Heart left ventricle (tissue), 16 donors: ENCODE measurements at places on chromosomes 16 and 17.

- no peaks in the 10 kb centered on the region for H3K4me1 ChIP-seq
- DNase-seq, result no peak
- no peak overlapping the region for H3K4me3 ChIP-seq
These were observed 1681.0 kb downstream of the TP53TG3F start for GRCh38 chr16:35140293-35140986.

DNA sequence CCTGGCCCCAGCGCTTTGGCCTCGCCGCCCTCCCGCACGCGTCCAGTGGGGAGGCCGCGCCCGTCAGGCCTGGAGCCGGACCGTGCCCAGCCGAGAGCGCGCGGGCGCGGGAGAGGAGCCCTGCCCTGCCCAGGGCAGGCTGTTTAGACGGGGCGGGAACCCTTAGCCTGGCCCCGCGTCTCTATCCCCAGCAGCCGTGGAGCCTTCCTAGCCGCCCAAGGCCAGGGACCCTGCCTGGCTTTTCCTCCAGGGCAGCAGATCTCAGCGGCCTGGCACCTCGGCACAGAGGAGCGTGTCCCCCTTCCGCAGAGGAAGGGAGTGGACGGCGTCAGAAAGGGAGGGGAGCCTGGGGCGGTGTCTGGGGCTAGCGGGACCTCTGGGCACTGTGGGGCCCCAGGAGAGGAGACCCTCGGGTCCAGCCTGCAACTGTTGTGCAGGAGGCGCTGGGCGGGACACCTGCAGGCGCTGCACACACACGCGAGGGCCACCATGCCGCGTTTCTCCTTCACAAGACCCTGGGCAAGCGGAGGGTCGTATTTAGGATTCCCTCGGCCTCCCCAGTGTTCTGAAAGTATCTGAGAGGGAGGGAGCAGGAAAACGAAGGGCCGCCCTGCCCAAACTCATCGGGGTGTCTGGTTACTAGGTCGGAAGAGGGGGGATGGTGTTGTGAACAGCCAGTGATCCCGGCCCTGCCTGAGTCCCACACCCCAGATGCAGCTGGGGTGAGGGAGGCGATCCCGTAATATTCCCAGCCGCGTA is 2.3 kb upstream of the NPTX1 start:
- no peak overlapping the region for H3K27ac ChIP-seq
- DNase-seq, result no peak
- peaks cover 73% of the 10 kb centered on the region for H3K27me3 ChIP-seq
- H3K4me1 ChIP-seq, result peaks cover 30% of the 10 kb centered on the region

- no peak overlapping the region for H3K27ac ChIP-seq
- H3K4me3 ChIP-seq, result no peak overlapping the region
- no peaks in the 10 kb centered on the region for H3K27me3 ChIP-seq
- no peak for DNase-seq
These were observed 98.5 kb downstream of the METRNL start for GRCh38 chr17:83177611-83178532.

DNA sequence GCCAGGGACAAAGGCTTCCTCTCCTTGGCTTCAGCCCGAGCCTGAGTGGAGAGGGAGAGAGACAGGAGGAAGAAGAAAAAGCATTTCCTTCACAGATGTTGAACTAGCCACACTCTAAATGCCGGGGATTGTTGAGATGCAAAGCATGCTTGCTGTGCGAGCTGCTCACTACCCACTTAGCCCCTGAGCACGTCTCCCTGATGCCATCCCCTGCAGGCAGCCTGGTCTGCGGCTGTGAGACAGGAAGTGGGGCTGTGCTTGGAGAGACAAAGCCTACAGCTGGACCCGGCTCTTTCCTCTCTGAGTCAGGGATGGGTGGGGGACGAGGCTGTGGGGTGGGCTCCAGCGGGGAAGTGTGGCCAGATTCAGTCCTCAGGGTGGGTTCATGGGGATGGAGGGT is 13.7 kb downstream of the WNT9B start:
- no peaks in the 10 kb centered on the region for H3K4me1 ChIP-seq
- DNase-seq, result no peak
- H3K27ac ChIP-seq, result no peak overlapping the region
- H3K27me3 ChIP-seq, result no peaks in the 10 kb centered on the region

DNA sequence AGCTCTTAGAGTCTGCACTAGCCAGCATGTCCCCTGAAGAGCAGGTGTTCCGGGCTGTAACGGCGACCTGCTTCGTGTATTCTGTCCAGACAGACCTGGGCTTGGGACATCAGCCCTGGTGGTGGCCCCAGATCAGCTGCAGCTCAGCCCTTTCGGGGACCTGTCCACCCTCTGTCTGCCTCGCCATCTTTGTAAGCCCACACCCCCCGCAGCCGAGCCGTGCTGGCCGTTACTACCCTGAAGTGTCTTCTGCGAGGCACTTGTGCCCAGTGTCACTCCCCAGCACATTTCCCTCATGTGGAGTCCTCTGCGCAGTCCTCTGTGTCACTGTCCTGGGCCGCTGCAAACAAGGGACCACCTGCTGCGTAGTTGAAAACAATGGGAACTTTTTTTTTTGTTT is 10.4 kb downstream of the CARD14 start:
- no peaks in the 10 kb centered on the region for H3K27me3 ChIP-seq
- DNase-seq, result no peak
- no peaks in the 10 kb centered on the region for H3K4me1 ChIP-seq

- no peak overlapping the region for H3K27ac ChIP-seq
- H3K4me3 ChIP-seq, result no peak overlapping the region
- peak; percentile 0 for DNase-seq
- H3K4me1 ChIP-seq, result no peaks in the 10 kb centered on the region
- H3K27me3 ChIP-seq, result no peaks in the 10 kb centered on the region
These were observed 218.8 kb downstream of the KATNIP start for GRCh38 chr16:27768651-27769272.

DNA sequence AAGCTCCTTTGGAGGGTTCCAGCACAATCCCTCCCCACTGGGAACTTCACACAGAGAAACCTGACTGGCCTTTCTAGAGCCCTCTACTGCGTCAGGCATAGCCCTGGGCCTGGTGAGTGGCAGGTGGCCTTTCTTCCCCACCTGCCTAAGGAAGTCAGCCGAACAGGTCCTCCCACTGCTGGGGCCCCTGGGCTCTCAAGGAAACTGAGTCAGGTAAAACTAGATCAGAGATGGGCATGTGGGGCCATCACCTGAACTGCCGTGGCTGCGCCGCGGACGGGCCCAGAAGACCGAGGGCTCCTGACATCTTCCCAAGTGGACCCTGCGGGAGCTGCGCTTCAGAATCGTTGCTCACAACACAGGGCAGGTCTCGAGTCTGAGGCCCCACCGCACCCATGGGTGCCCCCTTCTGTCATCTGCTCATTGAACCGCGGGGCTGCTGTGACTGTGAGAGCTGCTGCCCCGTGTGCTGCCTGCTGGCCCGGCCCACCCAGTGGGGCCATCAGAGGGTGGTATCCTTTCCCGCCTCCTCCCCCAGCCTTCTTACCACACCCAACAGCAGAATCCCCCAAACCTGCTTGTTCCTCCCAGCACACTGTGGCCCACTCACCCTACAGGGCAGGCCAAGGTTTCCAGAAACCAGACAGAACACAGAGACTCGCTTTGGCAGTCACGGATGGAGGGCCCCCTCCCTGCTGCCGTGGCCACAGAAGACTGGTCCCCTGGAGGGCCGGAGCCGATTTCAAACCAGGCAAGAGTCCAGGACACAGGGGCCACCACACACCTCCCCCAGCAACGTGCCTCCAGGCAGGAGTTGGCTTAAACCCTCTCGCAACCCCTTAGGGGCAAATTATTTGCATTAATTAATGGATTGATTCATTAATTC is 81.1 kb downstream of the TBC1D16 start:
- no peaks in the 10 kb centered on the region for H3K27me3 ChIP-seq
- DNase-seq, result no peak
- no peaks in the 10 kb centered on the region for H3K36me3 ChIP-seq
- no peak overlapping the region for H3K27ac ChIP-seq
- no peak overlapping the region for H3K4me3 ChIP-seq

DNA sequence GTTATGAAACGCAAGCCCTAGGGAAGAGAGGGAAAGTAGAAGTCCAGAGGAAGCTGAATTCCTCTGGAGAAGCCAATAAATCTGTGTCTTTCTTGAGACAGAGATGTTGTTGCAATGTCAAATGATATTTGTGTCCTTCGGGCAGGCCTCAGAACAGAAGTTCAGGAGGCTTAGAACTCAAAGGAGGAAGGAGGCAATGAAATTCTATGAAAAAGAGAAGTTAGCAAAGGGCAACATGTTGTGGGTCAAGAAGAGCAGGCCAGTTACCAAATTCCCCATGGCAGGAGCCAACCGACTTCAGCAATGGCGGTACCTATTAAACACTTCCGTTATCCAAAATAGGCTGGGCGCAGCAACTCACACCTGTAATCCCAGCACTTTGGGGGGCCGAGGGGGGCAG is 109.0 kb upstream of the DHX40 start:
- H3K4me3 ChIP-seq, result no peak overlapping the region
- peak overlapping the region; percentile 74 for H3K27ac ChIP-seq
- peaks cover 9% of the 10 kb centered on the region for H3K4me1 ChIP-seq
- no peak for DNase-seq
- no peaks in the 10 kb centered on the region for H3K27me3 ChIP-seq

DNA sequence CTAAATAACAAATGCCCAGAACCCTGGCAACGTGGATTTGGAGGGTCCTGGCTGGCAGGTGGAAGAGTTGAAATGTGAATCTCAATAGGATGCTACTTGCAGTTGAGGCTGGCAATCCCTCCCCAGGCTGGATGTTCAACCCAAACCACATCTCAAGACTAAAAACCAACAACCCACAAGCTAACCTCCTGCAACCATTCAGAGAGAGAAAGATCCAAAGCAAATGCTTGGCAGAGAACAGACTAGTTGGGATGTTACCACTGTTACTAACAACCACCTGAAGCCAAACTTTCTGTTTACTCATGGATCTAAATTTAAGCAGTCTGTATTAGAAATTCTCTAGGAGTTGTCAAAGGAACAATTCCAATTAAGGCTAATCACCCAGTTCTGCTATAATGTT is 27.9 kb downstream of the SMG6 start:
- no peaks in the 10 kb centered on the region for H3K27me3 ChIP-seq
- H3K4me1 ChIP-seq, result no peaks in the 10 kb centered on the region
- H3K27ac ChIP-seq, result no peak overlapping the region
- no peak overlapping the region for H3K4me3 ChIP-seq
- no peaks in the 10 kb centered on the region for H3K36me3 ChIP-seq

- no peak for DNase-seq
- no peak overlapping the region for H3K4me3 ChIP-seq
- H3K27ac ChIP-seq, result no peak overlapping the region
- no peaks in the 10 kb centered on the region for H3K4me1 ChIP-seq
- H3K27me3 ChIP-seq, result no peaks in the 10 kb centered on the region
These were observed 12.0 kb upstream of the BCAS3 start for GRCh38 chr17:60665602-60666001.
